ENCODE measurements at places on chromosomes 1 and 21. TPM values are rescaled to one million over a fixed set of nuclear protein-coding genes. Genes with fewer than 3 reads are reported as not detected.

- no peak for DNase-seq
These were observed 22.4 kb upstream of the SAMD11 start for GRCh38 chr1:901108-901859.

RXRG gene
- total RNA-seq, result 0.47 TPM

PRKACB gene
- total RNA-seq, result 6.7 TPM

DNA sequence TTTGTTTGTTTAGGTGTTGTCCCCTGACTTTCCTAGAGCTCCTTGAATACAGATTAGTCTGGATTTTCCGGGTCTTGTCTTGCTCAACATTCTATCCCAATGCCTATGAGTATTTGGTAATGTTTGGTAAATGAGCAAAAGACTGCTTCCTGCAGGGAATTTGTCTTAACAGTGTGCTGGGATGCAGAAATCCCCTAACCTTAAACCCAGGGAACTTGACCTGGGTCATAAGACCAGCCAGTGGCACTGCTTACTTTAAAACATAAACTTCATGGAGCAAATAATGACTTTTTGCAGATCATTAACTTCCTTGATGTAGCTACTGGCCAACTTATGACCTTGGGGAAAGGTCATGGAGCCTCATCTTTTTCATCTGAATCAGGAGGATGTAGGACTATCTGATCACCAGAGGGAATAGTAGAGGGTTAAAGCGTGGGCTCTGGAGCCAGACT lies 27.2 kb downstream of the TCEANC2 start:
- no peak for DNase-seq

- DNase-seq, result no peak
These were observed 1.4 kb downstream of the MEGF6 start for GRCh38 chr1:3609769-3610526.

CYP4X1 gene
- total RNA-seq, result not detected

RGS16 gene
- not detected for total RNA-seq

S100A5 gene
- not detected for total RNA-seq

- no peak for DNase-seq
These were observed 39.7 kb downstream of the TTC13 start for GRCh38 chr1:230938924-230939368.

GRCh38 chr1:201269900-201270410 lies 13.4 kb upstream of the PKP1 start:
- DNase-seq, result no peak

GRCh38 chr21:32393677-32394001 lies 827 bp upstream of the URB1 start:
- no peak for DNase-seq

ESRRG gene
- total RNA-seq, result not detected

DNA sequence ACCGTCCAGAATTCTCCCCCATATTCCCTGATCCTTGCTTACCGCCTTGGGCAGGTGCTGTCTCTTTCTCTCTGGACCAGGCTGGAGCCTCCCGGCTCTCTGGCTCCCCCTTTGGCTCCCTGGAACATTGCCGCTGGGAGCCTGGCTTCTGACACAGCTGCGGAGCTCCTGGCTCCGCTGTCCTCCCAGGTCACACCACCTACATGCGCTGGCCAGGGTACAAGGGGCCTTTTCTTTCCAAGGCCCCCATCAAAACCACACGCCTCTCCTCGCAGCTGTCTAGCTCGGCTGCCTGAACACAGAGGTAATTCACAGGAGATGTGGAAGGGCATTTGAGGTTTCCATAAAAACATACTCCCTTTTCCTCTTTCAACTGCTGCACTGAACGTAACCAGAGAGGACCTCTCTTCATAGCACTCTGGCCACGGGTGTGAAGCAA lies 7.5 kb upstream of the ZNF648 start:
- peak; percentile 65 for DNase-seq

Measured in MG63 (cell line).